ENCODE measurements at places on chromosomes 1 and 21.

DNA sequence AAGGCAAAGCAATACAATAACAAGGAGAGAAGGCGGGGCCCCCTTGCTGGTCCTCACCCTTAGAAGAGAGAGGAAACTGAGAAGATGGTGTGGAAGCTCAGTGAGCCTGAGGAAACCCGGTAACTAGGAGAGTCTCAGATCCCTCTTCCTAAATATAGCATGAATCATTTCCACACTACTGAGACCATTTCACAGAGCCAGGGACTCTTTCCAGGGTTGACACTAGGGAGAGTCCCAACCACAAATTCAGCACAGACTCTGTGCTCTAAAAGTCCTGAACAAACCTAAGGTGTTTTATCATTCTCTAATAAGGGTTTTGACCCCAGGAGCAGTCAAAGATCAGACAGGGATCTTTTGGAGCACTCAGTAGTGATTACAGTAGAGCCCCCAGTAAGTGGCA is 647.7 kb downstream of the KCNT2 start:
- peak; percentile 16 for DNase-seq

- no peak for DNase-seq
Measured at GRCh38 chr1:91099746-91100621, 78.1 kb upstream of the ZNF644 start.

- DNase-seq: no peak
Measured at GRCh38 chr1:201172326-201172725, 18.1 kb upstream of the TMEM9 start.

DNA sequence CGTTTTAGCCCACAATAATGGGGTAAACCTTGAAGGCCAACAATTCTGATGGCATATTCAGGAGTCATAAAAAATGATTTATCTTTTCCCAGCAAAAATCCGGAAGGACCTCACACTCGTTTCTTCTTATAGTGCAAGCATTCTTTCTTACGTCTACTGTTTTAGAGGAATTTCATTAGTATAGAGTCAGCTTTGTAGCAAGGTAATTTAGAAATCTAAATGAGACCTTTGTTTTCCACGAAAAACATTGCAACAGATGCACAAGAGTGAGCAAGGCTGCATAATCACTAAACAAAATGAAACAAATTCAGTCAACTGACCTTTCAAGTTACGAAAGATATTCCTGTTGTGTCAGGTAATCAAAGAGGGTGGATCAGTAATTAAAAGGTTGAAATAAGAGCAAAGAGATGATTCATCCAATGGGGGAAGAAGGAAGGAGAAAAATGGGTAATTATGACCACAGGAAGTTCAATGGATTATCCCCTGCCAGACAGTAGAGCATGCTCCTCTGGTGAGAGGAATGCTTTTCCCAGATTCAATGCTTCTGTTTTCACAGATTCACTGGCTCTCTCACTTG is 560 bp upstream of the CSDE1 start:
- no peak for DNase-seq

- no peak for DNase-seq
Measured at GRCh38 chr1:97849345-97850340, 71.2 kb downstream of the DPYD start.

DNA sequence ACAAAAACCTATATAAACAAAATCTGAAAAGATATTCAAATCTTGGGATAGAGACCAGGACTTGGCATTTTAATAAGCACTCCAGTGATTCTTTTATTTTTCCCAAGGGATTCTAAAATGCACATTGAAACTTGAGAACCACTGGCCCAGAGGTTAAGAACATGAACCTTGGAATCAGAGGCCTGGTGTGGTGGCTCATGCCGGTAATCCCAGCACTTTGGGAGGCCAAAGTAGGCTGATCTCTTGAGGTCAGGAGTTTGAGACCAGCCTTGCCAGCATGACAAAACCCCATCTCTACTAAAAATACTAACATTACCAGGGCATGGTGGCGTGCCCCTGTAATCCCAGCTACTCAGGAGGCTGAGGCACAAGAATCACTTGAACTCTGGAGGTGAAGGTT is 12.9 kb upstream of the CEP85 start:
- DNase-seq: no peak

All from GM23338 (cell line).